ENCODE measurements at places on chromosomes 11 and 22.

GRCh38 chr11:79366218-79366617 lies 74.6 kb downstream of the TENM4 start:
- no peak for DNase-seq

- DNase-seq: no peak
These were observed 97.0 kb downstream of the RDX start for GRCh38 chr11:110199184-110199981.

- no peak for DNase-seq
These were observed 39.1 kb downstream of the MMP27 start for GRCh38 chr11:102666331-102666957.

GRCh38 chr11:122108192-122108799 lies 7.7 kb downstream of the BLID start:
- DNase-seq: no peak

DNA sequence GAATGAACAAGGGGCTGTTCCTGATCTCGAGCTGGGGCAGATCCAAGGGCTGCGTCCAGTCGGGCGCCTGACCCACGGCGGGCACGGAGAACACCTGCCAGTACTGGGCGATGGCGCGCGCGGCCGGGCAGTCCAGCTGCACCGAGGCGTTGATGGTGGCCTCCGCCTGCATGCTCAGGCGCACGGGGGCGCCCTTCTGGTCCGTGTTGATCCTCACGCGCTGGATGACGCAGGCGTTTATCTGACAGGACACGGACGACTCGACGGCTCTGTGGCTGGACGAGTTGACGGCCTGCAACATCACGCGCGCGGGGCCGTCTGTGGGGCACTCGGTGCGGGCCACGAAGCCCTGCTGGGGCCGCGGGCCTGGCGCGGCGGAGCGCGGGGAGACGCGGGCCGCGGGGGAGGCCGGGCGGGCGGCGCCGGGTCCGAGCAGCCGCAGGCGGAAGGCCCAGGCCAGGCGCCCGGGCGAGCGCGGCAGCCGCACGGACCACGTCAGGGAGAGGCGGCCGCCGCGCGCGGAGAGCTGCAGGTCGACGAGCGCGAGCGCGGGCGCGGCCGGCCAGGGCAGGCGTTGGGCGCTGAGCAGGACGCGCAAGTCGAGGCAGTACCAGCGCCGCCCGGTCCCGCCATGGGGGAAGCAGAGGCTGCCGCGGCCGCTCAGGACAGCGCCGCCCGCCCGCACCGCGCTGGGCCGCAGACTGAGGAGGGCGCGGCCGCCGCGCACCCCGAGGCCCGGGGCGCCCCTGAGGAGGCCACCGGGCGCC lies 511 bp downstream of the PKDREJ start:
- DNase-seq: peak; percentile 63

GRCh38 chr11:110778343-110778742 lies 66.1 kb upstream of the ARHGAP20 start:
- DNase-seq: no peak

GRCh38 chr11:26710489-26710888 lies 11.4 kb downstream of the SLC5A12 start:
- no peak for DNase-seq
